ENCODE measurements at places on chromosomes 7 and 10. TPM values are rescaled to one million over a fixed set of nuclear protein-coding genes. Genes with fewer than 3 reads are reported as not detected.

ARHGAP19 gene
- total RNA-seq = 13.1 TPM

SHTN1 gene
- total RNA-seq = 52.6 TPM

LCOR gene
- 70.6 TPM for total RNA-seq

RAMP3 gene
- 6.2 TPM for total RNA-seq

SNCG gene
- total RNA-seq = 29.1 TPM

LRGUK gene
- total RNA-seq = 11.8 TPM

ARHGAP22 gene
- total RNA-seq = 7.2 TPM

NUTM2D gene
- 7.8 TPM for total RNA-seq

PTPRN2 gene
- total RNA-seq = 84.9 TPM

SPAG6 gene
- 11.1 TPM for total RNA-seq

CLEC2L gene
- 9.7 TPM for total RNA-seq

OR6V1 gene
- not detected for total RNA-seq

SLC26A5 gene
- total RNA-seq = 0.46 TPM

SPDYE9 gene
- not detected for total RNA-seq

HMX3 gene
- 2.8 TPM for total RNA-seq

PANK1 gene
- 44.8 TPM for total RNA-seq

AKR1B1 gene
- total RNA-seq = 63.7 TPM

CNOT4 gene
- total RNA-seq = 25.4 TPM

SORBS1 gene
- total RNA-seq = 90.7 TPM

SDHAF3 gene
- total RNA-seq = 23.5 TPM

MYH16 gene
- not detected for total RNA-seq

NKX1-2 gene
- 1.8 TPM for total RNA-seq

Data from diencephalon (tissue), 1 donor.